Effector CD8-positive, alpha-beta T cell (primary cell): ENCODE measurements at places on chromosomes 2 and 18.
A peak's percentile ranks its signal among the peaks of the same experiment; 100 is the strongest.

GRCh38 chr18:57110290-57110689, 36.6 kb upstream of the BOD1L2 start:
- no peak for DNase-seq

DNA sequence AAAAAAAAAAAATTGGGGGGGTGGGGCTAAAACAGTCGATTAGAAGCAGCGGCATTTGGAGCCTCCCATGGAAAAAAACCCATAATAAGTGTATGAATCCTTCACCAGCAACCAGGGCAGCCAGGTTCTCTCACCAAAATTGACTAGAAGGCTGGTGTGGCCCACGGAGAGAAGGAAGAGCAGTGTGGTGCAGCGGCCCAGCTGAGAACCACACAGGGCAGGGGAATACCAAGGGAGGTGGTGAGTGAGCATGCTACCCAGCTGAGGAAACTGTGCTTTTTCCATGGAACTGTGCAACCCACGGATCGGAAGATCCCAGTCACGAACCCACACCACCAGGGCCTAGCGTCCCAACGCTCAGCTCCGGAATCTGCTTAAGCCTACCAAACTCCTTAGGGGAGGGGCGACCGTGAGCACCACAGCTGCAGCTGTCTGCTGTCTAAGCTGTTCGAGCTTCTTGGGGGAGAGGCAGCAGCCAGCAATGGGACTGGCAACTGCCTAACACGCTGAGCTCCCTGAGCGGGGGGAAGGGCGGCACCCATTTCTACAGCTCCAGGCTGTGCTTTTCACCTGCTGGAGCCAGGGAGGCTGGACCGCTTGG, 1037.2 kb upstream of the ACVR2A start:
- DNase-seq = no peak

GRCh38 chr2:168244318-168244717, 3.1 kb downstream of the STK39 start:
- DNase-seq = no peak

DNA sequence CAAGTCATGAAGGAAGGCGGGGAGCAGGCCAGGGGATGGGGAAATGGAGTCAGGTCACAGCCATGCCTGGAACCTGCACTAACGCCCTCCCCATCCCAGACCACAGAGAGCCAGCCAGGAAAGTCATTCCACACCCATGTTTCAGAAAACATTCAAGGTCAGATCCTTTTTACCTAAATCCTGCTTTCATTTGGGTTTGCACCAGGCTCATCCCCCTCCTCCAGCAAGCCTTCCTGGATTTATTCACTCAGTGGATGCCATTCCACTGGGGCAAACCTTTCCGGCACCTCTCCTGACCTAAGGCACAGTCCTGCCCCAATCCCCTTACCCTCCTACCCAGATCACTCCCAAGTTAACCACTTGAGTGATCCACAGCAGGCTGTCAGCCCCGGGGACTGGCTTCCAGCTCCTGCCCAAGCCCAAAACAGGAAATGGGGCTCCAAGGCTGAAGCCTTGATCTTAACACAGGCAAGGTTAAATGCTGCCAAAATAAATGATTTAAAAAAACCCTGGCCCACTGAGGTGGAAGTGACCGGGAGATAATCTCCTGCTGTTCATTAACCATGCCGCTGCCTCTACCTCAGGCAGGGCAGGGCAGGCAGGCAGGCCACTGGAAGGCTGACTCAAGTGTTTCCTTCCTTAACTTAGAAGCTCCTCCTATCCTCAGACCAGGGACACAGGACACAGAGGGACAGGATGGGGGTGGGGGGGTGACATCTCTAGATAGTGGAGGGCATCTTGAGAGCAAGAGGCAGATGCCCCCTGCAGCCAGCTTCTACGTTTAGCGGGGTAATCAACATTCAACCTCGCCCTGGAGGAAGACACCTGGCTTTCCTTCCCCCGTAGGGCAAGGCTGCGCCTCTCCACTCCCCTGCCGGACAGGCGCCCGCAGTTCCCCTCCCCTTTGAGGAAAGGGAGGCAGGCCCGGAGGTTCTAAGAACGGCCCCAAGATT, 1.4 kb downstream of the RAB11FIP5 start:
- no peak for DNase-seq

DNA sequence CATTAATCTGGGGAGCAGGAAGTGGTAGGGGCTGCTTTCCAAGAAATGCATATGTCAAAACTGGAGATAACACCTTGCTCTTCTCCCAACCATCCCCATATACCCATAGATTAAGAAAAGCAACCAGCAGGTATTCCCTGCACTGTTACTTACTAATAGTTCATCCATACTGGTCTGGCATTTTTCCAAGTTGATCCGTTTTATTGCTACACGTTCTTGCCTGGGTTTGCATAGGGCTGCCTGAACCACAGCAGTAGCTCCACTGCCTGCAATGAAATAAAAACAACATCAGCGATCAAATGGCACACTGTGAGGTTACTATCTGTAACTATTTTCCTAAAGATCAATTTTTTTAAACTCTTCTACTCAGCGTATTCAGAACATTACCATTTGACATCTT, 65.6 kb downstream of the STK39 start:
- DNase-seq = no peak

DNA sequence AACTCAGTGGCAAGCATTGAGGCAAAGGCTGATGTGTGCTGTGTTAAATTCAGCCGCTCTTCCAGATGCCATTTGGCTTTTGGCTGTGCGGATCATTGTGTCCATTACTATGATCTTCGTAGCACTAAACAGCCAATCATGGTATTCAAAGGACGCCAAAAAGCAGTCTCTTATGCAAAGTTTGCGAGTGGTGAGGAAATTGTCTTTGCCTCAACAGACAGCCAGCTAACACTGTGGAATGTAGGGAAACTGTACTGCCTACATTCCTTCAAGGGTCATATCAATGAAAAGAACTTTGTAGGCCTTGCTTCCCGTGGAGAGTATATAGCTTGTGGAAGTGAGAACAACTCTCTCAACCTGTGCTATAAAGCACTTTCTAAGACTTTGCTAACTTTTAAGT, 195.5 kb upstream of the RAB12 start:
- DNase-seq = no peak

- peak; percentile 27 for DNase-seq
Measured at GRCh38 chr18:48777026-48777743, 173.6 kb downstream of the SMAD7 start.

DNA sequence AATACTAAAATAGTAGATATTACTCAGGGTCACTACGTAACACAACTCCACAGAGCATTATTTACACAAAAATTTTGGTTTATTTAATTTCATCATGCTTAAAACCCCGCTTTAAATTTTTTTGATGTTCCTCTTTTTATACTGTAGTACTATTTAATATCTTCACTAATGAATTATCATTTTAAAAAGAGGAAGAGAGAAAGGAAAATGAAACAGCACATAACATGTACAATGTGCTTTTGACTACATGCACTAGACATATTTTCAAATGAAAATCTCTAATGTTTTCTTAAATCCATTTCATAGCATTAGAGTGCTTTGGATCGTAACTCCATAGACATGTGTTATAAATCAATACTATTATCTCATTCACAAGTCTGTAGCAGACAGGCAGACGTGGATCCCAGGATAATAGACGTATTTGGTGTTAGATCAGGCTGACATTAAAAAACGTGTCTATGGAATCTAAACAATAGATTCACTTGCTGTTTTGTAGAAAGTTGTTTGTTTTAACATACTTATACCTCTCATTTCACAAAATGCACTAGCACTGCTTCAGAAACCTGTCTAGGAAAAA, 897.0 kb downstream of the CPS1 start:
- DNase-seq = no peak

DNA sequence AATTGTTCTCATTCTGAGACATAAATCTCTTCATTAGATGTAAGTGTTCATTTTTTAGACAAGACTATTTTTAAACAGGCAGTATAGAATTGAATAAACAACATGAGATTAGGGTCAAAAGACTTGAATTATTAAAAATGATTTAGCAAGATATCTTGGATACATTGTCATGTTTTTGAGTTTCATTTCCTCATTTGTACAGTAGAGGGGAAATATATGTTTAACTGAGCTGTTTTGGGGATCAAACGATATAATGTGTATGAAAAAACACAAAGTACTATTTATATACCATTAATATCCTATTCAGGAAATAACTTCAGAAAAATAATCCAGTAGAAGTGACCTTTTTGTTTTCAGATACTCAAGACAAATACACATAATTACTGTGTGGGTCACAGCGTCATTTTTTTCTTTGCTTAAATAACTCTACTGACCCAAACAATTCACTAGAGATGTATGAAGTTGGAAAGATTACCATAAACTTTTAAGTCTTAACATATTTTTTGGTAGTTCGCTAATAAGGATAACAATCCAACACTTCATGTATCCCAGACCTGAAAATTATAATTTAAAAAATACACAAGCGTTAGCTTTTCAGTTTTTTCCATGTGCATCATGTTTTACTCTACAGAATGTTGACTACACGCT, 896 bp upstream of the ASXL3 start:
- DNase-seq = no peak

- no peak for DNase-seq
Measured at GRCh38 chr18:2354292-2354691, 217.0 kb downstream of the METTL4 start.

DNA sequence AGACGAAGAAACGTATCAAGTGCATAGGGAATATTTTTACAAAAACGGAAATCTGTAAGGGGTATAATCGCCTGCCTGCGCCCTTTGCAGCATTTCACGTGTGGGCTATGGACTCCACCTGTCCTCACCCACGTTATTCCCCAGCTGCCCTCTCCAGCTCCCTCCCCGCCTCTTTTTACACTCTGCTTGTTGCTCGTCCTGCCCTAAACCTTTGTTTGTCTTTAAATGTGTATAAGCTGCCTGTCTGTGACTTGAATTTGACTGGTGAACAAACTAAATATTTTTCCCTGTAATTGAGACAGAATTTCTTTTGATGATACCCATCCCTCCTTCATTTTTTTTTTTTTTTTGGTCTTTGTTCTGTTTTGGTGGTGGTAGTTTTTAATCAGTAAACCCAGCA, 169.4 kb upstream of the SIX3 start:
- no peak for DNase-seq

DNA sequence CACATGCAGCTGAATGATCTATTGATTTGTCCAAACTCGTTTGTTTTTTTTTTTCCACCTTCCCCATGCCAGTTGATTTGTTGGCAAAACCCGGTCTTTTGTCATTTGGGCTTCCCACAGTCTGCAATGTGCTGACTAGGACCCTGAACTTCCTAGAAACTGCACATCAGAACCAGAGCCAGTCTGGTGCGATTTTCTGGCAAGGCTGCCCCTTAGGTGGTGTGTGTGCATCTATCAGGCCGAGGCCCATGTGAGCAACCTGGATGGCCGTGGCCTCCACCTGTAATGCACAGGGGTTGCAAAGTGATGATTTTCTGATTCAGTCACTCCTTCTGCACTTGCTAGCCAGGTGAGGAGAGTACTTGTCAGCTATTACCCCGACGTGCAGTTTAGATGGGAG, 47.8 kb downstream of the NCK2 start:
- no peak for DNase-seq

- DNase-seq = no peak
Measured at GRCh38 chr2:108637304-108637669, 82.0 kb upstream of the RANBP2 start.

- DNase-seq = no peak
Measured at GRCh38 chr18:25332002-25332401, 20.0 kb downstream of the ZNF521 start.
